ENCODE measurements at places on chromosomes 6 and 20. TPM values are rescaled to one million over a fixed set of nuclear protein-coding genes. Genes with fewer than 3 reads are reported as not detected.

- no peaks in the 10 kb centered on the region for H3K27me3 ChIP-seq
- H3K27ac ChIP-seq: no peak overlapping the region
- H3K4me3 ChIP-seq: no peak overlapping the region
These were observed 13.1 kb downstream of the LIN28B start for GRCh38 chr6:104969785-104970581.

GRCh38 chr20:17014217-17014616 is 212.6 kb upstream of the PCSK2 start:
- no peak for DNase-seq
- no peak overlapping the region for H3K4me3 ChIP-seq
- H3K36me3 ChIP-seq: no peaks in the 10 kb centered on the region
- H3K4me1 ChIP-seq: no peaks in the 10 kb centered on the region
- H3K27me3 ChIP-seq: no peaks in the 10 kb centered on the region

DNA sequence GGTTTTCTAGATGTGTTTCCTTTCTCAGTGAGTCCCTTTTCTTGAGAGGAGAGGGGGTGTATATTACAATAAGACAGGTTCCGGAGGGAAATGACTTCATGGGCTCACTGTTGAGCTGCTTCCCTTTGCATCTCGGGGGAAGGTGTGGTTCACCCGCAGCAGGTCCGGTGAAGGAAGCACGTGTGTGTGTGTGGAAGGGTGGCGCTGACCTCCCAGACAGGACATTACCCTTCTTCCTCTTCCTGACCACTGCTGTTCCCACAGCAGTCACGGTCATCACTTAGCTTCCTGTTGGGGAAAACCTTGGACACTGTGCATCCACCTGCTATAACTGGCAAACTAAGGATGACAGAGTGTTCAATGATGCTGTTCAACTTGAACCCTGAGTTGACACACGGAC is 83.6 kb downstream of the PLEKHG1 start:
- no peaks in the 10 kb centered on the region for H3K27me3 ChIP-seq
- DNase-seq: peak; percentile 88
- H3K4me3 ChIP-seq: no peak overlapping the region

DNA sequence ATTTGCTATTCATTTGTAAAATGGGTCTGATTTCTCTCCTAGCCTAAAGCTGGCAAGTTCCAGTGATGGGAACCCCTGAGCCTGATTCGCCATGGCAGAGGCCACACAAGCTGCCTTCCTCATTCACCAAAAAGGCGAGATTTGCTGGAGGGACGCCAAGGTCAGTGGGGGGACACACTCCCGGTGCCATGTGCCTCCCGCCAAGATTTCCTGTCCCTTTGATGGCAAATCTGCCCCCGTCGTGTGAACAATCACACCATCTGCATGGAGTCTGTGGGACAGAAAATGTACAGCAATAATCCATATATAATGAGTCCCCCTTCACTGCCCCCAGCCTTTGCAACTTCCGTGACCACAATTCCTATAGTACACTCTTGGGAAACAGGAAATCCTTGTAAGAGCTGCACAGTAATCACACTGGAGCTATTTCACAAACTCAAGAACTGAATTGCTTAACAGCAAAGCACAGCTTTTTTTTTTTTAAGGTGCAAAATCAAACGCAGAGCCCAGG is 15.7 kb upstream of the IGF2R start:
- no peak overlapping the region for H3K4me3 ChIP-seq
- H3K4me1 ChIP-seq: no peaks in the 10 kb centered on the region
- H3K27me3 ChIP-seq: no peaks in the 10 kb centered on the region
- H3K36me3 ChIP-seq: no peaks in the 10 kb centered on the region
- no peak overlapping the region for H3K27ac ChIP-seq

DNA sequence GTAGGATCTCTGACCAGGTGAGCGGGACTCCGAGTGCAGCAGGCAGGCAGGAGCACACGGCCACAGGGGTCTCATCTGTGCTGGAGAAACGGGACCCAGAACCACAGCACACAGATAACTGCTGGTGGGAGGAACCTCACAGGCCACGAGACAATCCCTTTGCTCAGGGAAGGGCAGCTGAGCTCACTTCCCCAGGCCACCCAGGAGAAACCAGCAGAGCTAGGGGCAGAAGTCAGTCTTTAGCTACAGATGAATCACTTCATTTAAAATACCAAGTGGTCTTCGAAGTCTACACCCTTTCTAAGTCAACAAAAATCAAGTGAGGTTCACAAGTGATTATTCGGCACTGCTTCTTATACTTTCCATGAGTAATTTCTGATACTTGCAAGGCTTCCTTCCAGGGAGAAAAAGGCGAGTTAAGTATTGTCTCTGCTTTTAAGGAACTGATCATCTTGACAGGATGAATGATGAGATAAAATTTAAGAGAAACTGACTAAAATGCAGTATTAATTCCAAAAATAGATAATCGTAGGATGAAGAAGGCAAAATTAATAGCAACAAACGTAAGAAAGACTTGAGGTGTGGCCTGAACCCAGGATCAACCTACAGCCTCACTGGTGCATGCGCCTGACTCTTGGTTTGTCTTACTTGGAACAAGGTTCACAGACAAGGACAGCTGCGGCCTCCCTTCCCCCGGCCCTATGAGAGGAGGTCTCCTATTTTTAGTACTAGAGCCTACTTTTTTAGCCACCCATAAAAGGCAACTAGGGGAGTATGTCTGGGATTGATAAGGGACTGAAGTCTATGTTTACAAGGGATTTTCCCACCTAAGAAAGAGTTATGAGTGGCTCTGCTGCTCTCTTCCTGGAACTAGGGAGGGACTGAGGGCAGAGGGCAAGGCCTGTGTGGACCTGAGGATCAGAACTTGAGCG is 233.6 kb downstream of the TTLL2 start:
- H3K27me3 ChIP-seq: no peaks in the 10 kb centered on the region
- H3K4me1 ChIP-seq: no peaks in the 10 kb centered on the region
- no peak overlapping the region for H3K4me3 ChIP-seq
- no peak for DNase-seq

- no peaks in the 10 kb centered on the region for H3K27me3 ChIP-seq
- no peak overlapping the region for H3K27ac ChIP-seq
These were observed 49.3 kb upstream of the INSM1 start for GRCh38 chr20:20318365-20319161.

DNA sequence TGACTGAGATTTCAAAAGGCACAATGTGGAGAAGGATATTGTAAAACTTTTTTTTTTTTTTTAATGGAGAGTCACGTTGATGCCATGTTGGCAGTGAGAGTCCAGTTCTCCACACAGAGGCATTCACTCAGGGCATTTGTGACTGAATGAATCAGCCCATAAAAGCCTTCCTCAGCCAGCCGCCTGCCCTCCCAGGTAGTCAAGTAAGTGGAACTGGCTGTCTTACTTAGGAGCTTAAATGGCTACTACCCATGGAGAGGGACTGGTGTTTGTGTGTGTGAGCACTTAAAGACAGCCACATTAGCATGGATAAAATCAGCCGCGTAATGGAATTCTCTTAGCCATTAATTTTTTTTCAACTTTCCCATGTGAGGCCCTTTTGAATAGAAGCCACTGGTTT is 12.6 kb downstream of the AAR2 start:
- H3K27ac ChIP-seq: no peak overlapping the region
- no peak overlapping the region for H3K4me3 ChIP-seq
- H3K36me3 ChIP-seq: peaks cover 24% of the 10 kb centered on the region
- H3K4me1 ChIP-seq: no peaks in the 10 kb centered on the region
- no peak for DNase-seq

- H3K27me3 ChIP-seq: no peaks in the 10 kb centered on the region
- H3K36me3 ChIP-seq: no peaks in the 10 kb centered on the region
- DNase-seq: no peak
- no peak overlapping the region for H3K4me3 ChIP-seq
- H3K27ac ChIP-seq: no peak overlapping the region
- H3K4me1 ChIP-seq: no peaks in the 10 kb centered on the region
These were observed 340.6 kb upstream of the SASH1 start for GRCh38 chr6:148001844-148002642.

- H3K36me3 ChIP-seq: no peaks in the 10 kb centered on the region
- H3K27ac ChIP-seq: no peak overlapping the region
- H3K27me3 ChIP-seq: no peaks in the 10 kb centered on the region
- no peak for DNase-seq
- no peak overlapping the region for H3K4me3 ChIP-seq
- H3K4me1 ChIP-seq: no peaks in the 10 kb centered on the region
These were observed 23.8 kb downstream of the LY86 start for GRCh38 chr6:6612308-6612707.

- H3K36me3 ChIP-seq: no peaks in the 10 kb centered on the region
- no peak overlapping the region for H3K4me3 ChIP-seq
- DNase-seq: no peak
- peaks cover 10% of the 10 kb centered on the region for H3K4me1 ChIP-seq
- H3K27ac ChIP-seq: no peak overlapping the region
These were observed 18.4 kb upstream of the SNPH start for GRCh38 chr20:1247689-1248088.

GRCh38 chr20:5810800-5811422 is 60.7 kb downstream of the SHLD1 start:
- no peak overlapping the region for H3K4me3 ChIP-seq
- no peak for DNase-seq
- H3K27me3 ChIP-seq: no peaks in the 10 kb centered on the region
- no peaks in the 10 kb centered on the region for H3K4me1 ChIP-seq
- no peak overlapping the region for H3K27ac ChIP-seq

DNA sequence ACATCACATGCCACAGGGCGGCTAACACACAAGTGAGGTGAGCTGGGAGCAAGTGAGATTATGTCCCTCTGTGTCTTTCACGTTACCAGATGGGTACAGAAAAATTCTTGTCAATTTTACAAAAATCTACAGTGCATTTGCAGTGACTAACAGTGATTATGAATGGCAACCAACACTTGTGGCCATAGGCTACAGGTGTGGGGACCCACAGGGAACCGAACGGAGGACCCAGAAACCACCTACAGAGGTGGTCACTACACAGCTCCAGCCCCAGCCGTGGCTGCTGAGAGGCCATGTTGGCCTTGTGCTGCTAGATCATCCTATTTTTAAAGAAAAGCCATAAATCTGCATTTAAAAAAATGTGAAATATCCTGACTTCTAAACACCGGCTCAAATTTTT is 50.2 kb downstream of the FYN start:
- DNase-seq: no peak
- no peaks in the 10 kb centered on the region for H3K36me3 ChIP-seq
- no peak overlapping the region for H3K4me3 ChIP-seq

GRCh38 chr20:9338101-9338500 is 176.3 kb upstream of the LAMP5 start:
- no peak overlapping the region for H3K27ac ChIP-seq
- H3K4me3 ChIP-seq: no peak overlapping the region
- no peak for DNase-seq
- H3K36me3 ChIP-seq: no peaks in the 10 kb centered on the region

GRCh38 chr6:110554966-110555460 is 78.6 kb upstream of the SLC22A16 start:
- peaks cover 46% of the 10 kb centered on the region for H3K27me3 ChIP-seq
- H3K36me3 ChIP-seq: no peaks in the 10 kb centered on the region
- H3K27ac ChIP-seq: no peak overlapping the region
- no peaks in the 10 kb centered on the region for H3K4me1 ChIP-seq

- H3K4me3 ChIP-seq: no peak overlapping the region
- no peak for DNase-seq
- H3K36me3 ChIP-seq: no peaks in the 10 kb centered on the region
- H3K27ac ChIP-seq: no peak overlapping the region
- no peaks in the 10 kb centered on the region for H3K27me3 ChIP-seq
These were observed 286.3 kb downstream of the KHDC1L start for GRCh38 chr6:72939004-72939403.

GRCh38 chr20:37071481-37071911 is 24.3 kb downstream of the RBL1 start:
- H3K4me3 ChIP-seq: no peak overlapping the region
- H3K27me3 ChIP-seq: no peaks in the 10 kb centered on the region
- no peaks in the 10 kb centered on the region for H3K4me1 ChIP-seq

- no peaks in the 10 kb centered on the region for H3K36me3 ChIP-seq
- H3K4me1 ChIP-seq: peaks cover 11% of the 10 kb centered on the region
- H3K4me3 ChIP-seq: peak overlapping the region; percentile 85
- peak; percentile 50 for DNase-seq
These were observed 1.2 kb downstream of the NANP start for GRCh38 chr20:25622450-25623224.

DNA sequence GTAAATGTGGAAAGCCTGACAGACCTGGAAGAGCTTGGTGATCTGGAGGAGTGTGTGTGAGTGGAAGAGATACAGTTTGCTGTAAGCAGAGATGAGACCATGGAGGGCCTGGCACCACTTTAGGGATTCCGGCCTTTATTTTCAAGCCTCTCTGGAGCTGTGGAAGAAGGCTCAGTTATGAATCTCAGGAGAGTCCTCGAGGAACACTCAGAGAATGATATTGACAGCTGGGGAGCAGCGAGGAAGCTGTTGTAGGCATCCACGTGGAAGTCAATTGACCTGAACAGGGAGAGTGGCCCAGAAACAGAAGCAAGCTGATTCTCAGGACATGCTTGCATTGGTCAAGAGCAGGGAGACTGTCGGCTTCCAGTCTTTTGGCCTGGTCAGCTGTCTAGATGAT is 108.4 kb upstream of the FOXQ1 start:
- no peak overlapping the region for H3K27ac ChIP-seq
- H3K36me3 ChIP-seq: no peaks in the 10 kb centered on the region
- H3K4me3 ChIP-seq: no peak overlapping the region
- H3K4me1 ChIP-seq: no peaks in the 10 kb centered on the region

DNA sequence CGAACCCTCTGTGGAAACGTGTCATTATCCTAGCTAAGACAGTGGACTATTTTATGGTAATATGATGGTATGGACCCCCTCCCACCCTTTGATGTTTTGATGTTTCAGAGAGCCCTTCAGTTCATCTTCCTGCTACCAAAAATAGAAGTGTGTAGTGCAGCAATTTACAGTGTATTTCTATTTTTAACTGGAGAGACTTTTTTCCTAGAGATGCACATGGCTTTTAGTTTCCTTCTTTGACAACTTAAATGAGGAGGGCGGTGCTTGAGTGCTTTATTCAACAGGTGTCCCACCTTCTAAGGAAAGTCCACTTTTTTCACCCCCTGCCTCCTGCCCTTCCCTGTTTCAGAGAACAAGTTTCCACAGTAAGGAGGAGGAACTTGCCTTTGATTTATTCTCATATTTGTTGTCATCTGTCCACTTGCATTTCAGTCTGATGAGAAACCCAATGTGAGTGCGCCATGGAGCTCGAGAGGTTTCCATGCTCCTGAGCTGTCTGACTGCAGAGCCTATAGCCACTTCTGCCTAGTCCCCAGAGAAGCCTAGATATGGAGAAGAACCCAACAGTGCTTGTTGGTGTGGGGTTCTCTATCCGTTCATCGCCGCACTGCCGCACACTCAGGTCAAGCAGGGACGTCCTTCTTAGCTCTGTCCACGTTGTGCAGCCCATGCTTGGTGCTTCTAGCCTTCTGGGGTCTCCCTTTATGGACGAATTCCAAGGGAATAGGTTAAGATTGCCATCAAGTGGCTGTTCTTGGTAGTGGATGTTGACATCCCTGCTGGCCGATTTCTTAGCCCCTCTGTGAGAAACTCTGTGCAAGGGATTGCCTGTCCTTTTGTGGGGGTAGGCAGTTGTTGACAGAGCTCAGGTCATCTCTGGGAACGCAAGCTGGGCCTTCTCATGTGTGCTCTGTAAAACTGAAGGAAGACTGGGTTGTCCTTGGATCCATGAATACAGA is 144.2 kb downstream of the JARID2 start:
- no peaks in the 10 kb centered on the region for H3K4me1 ChIP-seq
- H3K36me3 ChIP-seq: no peaks in the 10 kb centered on the region
- no peaks in the 10 kb centered on the region for H3K27me3 ChIP-seq
- DNase-seq: peak; percentile 73
- H3K4me3 ChIP-seq: no peak overlapping the region
- H3K27ac ChIP-seq: no peak overlapping the region

Gene CCDC170
- total RNA-seq: 0.53 TPM

Gene TTLL9
- total RNA-seq: not detected

Gene MRAP2
- 5.8 TPM for total RNA-seq

Gene SLC26A8
- total RNA-seq: not detected

Gene CDH26
- not detected for total RNA-seq

Gene TPBG
- total RNA-seq: 9.0 TPM

Gene DCDC2
- not detected for total RNA-seq

Measured in endothelial cell of umbilical vein (primary cell).